ENCODE measurements at places on chromosomes 12 and 14.

- DNase-seq, result no peak
These were observed 121.5 kb downstream of the ASCL4 start for GRCh38 chr12:107895966-107896365.

DNA sequence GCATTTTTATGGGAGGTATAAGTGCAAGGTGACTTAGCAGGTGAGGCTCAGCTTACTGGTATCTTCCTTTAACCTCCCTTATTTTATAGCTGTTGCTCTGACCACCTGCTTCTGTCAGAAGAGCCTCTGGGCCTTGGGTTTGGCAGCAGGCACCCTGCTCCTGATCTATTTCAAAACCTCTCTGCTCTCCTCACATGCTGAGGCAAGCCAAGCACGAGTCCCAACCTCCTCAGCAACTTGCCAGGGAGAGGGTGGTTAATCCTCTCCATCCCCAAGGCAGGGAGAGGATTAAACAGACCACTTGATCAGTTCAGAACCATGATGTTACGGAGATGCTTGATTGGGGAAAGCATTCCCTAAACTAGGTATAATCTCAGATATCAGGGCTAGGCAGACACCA lies 5.4 kb downstream of the PLEKHH1 start:
- DNase-seq, result no peak

- DNase-seq, result no peak
These were observed 212.2 kb upstream of the DIO3 start for GRCh38 chr14:101349108-101349507.

DNA sequence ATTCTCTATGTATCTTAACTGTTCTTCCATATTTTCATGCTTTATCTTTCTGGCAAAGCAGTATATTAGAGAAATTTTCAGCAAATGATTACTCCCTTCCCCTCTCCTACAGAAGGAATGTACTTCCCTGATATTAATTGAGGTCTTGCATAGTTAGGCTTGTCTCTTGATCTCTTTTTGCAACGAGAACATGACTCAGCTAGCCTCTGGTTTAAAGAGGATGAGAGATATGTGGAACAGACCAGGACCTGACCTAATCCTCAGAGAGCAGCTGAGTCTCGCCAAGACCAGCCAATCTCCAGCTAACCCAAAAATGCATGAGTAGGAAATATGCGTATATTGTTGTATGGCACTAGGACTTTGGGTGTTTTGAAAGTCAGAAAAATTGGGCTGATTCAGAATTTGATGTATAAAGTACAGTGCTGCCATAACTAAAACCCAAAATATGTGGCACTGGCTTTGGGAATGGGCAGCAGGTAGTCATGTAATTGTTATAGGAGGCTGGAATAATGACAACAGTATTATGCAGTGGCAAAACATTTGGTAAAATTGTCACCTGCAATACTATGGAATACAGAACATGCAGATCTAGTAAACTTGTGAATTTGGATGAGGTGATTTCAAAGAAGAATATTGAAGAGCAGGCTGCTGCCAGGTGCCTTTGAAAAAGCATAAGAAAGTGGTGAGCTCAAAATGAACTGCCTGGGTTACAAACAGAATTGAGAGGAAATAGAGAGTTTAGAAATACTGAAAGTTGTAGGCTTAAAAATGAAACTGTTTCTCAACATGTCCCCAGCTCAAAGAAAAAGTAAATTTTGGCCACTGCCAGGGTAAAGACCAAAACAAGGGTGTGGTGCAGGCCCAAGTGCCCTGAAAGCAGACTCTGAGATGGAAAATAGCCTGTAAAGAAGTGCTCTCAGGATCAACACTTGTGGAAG lies 9.3 kb upstream of the USP15 start:
- no peak for DNase-seq

DNA sequence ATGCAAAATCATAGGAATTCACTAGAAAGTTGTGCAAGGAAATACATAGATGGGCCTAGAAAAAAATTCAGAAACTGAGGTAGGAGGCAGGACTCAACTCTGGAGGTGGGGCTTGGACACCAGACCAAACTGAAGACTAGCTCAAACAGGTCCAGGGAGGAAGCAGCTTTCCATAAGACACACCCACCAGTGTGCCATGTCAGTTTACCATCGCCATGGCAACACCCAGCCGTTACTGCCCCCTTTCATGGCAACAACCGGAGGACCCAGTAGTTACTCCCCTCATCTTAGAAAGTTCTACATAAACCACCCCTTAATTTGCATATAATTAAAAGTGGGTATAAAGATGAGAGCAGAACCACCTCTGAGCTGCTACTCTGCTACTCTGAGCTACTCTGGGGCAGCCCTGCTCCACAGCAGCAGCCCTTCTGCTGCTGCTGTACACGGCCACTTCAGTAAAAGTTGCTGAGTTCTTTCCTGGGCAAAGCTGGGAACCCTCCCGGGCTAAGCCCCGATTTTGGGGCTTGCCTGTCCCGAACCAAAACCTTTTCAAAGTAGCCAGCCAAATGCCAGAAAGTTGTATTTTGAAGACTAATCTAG lies 30.8 kb upstream of the NINJ2 start:
- no peak for DNase-seq

- no peak for DNase-seq
These were observed 18.0 kb downstream of the TUBA1A start for GRCh38 chr12:49170924-49171323.

DNA sequence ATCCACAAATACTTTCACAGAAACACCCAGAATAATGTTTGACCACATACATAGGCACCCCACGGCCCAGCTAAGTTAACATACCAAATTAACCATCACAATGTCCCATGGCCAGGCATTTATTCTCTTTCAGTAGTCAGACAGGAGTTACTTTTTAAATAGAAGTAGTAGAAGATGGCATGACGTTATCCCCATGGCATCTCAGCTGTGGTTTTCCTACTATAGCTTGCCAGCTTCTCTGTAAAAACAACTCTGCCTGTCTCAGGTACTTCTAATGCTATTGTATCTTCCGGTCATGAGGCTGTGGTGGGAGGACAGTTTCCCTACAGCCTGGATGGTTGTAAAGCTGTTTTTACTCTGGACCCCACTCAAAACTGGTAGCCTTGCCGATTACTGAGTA lies 19.3 kb downstream of the CTSG start:
- no peak for DNase-seq

- DNase-seq, result no peak
These were observed 428.1 kb downstream of the NRXN3 start for GRCh38 chr14:78598046-78598920.

DNA sequence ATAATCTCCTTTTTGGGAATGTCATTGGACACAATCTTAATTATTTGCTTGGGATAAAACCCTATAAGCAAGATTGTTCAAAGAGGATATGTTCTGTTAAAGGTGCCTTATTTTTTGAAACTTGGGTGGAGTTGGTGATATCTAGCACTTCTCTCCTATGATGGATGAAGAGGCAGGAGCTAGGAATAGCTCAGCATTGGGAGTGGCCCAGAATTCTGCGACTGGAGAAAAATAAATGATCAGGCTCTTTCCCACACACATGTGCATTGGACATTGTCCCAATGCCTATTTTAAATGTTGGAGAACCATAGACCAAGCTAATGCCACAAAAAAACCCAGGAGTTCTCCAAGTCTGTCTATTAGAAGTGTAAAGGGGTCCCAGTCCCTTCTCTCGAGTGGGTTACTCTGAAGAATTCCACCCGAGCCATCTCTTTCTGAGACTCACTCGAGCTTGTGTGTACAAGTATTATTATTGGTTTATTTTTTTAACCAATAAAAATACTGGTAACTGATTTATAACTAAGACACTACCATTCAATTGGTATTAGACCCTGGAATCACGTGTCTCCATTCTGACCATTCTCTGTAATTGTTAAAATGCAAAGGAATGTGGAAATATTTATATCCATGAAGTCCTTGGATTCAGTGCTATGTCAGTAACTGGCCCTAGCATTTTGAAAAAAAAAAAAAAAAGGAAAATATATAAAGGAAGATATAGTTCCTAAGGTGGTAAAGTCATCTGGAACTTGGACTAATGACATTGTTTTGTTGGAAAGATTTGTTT lies 437.5 kb upstream of the TMEM132C start:
- no peak for DNase-seq

- DNase-seq, result no peak
These were observed 156.4 kb downstream of the ETNK1 start for GRCh38 chr12:22781339-22781738.

GRCh38 chr12:102883204-102883799 lies 33.7 kb downstream of the PAH start:
- DNase-seq, result no peak

- DNase-seq, result no peak
These were observed 16.6 kb downstream of the MAP3K12 start for GRCh38 chr12:53482626-53483168.

- no peak for DNase-seq
These were observed 101.1 kb downstream of the CRACR2A start for GRCh38 chr12:3651585-3652424.

- no peak for DNase-seq
These were observed 274.7 kb downstream of the SLC6A15 start for GRCh38 chr12:84637926-84638325.

DNA sequence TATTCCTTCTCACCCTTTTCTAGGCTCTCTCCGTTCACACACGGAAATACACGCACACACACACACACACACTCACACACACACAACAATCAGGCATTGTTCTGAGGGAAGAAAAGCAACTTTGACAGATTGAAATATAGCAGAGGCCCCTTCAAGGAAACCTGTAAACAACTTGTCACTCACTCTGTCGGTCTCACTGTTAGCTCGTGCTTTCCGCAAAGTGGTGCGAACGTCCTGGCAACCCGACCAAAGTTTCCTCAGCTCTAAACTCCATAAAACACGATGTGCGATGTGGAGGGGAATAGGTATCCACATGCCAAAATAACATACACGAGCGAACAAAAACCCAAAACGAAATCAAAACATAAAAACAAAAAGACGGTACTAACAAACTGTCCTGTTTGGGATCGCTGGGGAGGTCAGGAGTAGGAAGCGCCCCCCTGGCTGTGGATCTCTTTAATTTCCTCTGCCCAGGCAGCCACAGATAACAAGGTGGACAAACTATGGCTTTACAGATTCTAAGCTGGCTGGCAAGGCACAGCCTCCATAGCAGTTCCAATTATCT lies 822 bp upstream of the SOX5 start:
- DNase-seq, result no peak

- no peak for DNase-seq
These were observed 301.1 kb downstream of the ZFP36L1 start for GRCh38 chr14:68491793-68492192.

- DNase-seq, result no peak
These were observed 25.5 kb upstream of the COX6A1 start for GRCh38 chr12:120412421-120412820.

- DNase-seq, result no peak
These were observed 178.6 kb downstream of the DPF3 start for GRCh38 chr14:72715215-72715849.

- no peak for DNase-seq
These were observed 6.5 kb downstream of the C12orf43 start for GRCh38 chr12:121009741-121010140.

DNA sequence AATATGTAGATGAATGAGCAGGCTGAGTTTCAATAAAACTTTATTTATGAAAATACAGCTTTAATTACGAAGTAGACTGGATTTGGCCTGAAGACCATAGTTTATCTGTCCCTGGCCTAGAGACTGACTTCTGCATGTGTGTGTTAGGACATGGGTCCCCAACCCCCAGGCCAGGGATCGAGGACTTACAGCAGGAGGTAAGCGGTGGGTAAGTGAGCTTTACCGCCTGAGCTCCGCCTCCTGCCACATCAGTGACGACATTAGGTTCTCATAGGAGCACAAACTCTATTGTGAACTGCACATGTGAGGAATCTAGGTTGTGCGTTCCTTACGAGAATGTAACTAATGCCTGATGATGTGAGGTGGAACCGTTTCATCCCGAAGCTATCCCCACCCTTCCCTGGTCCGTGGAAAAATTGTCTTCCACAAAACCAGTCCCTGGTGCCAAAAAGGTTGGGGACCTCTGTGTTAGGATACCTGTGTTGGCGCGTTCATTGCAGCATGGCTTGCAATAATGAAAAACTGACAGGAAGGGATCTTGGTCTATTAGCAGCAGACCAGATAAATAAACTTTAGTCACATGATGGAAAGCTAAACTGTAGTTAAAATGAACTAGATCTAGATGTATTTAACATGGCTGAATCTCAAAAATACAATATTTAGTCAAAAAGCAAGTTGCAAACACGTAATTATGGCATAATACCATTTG lies 4.1 kb downstream of the GLRX5 start:
- DNase-seq, result no peak

DNA sequence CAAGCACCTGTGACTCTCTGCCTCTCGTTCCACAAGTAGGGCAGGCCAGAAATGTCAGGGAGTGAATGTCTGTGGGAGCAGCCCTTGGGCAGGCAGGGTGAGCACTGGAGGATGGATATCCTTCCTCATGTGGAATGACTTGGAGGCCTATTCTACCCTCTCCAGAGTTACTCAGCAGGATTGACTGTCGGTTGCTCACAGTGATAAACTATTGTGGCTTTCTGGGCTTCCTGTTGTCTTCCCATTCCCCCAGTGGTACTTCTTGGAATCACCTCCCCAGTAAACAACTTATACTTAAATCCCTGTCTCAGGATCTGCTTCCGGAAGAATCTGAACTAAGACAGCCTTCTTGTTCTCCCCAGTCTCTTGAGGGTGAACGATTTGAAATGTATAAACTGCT lies 79.6 kb upstream of the MANSC4 start:
- no peak for DNase-seq

- DNase-seq, result no peak
These were observed 38.6 kb downstream of the VWF start for GRCh38 chr12:6085841-6086240.

DNA sequence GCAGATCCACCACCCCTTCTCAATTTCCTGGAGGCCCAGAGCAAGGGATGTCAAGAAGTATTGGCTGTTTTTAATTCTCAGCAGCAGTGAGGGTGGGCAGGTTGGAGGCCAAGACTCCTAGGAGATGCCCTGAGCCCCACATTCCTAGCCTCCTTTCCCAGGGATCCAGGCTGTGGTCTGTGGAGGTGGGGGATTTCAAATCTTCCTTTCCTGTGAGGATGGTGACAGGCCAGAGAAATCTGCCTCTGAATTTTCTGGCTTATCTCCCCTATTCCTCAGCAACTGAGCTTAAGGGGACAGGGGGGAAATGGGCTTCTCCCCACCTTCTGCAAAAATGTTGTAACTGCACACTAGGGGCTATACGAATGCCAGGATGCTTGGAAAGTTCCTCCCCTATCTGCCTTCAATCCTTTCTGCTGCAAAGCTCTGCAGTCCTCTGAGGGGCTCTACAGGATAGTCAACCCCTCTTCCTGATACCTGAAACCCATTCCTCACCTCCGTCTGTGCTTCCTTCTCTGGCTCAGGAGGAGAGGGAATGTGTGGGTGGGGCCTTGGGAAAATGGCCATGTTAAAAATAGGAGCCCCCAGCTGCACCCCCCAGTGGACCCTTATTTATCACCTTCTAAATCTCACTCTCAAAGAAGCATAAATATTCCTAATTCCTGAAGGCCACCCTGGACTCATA lies 6.6 kb downstream of the GPR84 start:
- no peak for DNase-seq

DNA sequence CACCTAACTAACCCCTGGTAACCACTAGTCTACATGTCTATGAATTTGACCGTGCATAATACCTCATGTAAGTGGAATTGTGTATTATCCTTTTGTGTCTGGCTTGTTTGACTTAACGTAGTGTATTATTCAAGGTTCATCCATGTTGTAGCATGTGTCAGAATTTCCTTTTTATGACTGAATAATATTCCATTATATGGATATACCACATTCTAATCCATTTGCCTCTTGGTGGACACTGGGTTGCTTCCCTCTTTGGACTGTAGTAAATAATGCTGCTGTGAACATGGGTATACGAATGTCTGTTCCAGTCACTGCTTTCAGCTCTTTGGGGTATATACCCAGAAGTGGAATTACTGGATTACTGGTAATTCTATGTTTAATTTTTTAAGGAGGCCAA lies 3.3 kb downstream of the SNRPF start:
- no peak for DNase-seq

GRCh38 chr12:81759190-81760051 lies at the start of gene PPFIA2:
Gene PPFIA2 (minus strand): TSS chr12:81759350.
- DNase-seq, result no peak

Data from stimulated activated CD8-positive, alpha-beta memory T cell treated with anti-CD3 and anti-CD28 coated beads, Interleukin-12 subunit alpha, Interleukin-12 subunit beta, amount 100 ng/mL, for 4 hours (primary cell).